ENCODE measurements at places on chromosomes 1 and 21.

DNA sequence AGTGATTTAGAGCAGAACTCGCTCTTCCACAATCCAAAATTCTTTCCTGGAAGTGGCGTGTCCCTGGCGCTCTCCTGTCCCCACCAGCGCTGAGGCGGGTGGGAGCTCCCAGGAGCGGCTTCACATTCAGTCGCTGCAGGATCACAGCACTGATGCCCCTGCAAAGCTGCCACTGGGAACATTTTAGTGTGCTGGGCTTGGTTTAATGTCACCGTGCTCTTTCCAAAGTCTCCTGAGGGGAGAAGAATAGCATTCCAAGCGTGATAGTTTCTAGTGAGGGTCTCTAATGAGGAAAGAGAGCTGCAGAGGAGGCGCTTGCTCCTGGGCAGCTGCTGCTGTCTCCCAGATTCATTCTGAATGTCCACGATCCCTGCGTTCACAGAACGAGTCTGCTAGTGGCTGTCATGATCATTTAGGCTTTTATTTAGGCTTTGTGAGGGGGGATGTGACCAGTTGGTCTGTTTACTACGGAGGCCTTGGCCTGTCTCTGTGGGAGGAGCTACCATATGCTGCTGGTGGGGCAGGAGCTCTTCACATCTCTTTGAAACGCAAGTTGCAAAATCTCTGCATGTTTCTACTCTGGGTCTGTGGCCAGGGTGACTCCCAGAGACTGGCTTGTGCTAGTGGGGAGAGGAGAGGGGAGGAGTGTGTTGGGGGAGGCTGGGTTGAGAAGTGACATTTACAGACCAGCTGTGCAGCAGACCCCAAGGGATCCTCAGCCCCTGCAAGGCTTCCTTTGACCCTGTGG, 23.4 kb downstream of the OLFML3 start:
- no peak for DNase-seq

GRCh38 chr1:51744506-51745303, 127.8 kb downstream of the OSBPL9 start:
- DNase-seq: no peak

- DNase-seq: no peak
Observed at GRCh38 chr1:25695771-25696311, 79.2 kb downstream of the MAN1C1 start.

DNA sequence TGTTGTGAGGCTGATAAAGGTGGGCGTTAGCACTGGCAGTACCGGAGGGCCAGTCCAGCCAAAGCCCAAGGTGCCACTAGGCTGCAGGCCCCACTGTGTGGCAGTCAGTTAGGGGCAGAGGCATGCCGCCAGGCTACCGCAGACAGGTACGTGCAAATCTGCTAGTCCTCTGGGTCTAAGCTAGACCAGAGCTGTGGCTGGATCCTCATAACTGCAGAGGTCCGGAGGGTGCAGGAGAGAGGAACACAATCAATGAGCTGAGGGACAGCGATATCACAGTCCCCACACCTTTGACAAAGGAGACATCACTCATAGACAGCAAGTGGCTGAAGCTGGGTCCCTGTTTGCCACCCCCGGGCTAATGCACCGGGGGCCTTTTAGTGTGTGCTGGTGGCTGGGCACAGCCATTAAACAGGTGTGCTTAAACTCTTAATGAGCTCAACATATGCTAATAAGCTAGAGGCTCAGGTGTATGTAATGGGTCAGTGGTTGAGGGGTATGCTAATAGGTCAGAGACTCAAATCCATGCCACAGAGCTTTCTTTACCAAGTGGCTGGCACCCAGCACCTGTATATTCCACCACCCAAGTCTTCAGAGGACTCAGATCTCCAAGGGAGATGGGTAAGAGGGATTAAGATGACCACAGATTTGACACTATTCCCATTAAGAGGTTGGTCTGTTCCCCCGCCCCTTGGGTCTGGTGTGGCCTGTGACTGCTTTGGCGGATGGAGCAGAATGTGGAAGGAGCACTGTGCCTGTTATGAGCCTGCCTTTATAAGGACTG, 82.0 kb downstream of the GLIS1 start:
- no peak for DNase-seq

- DNase-seq: no peak
Observed at GRCh38 chr1:109901141-109901523, 9.5 kb upstream of the CSF1 start.

- no peak for DNase-seq
Observed at GRCh38 chr1:103761896-103762295, 12.2 kb downstream of the AMY1C start.

All from activated naive CD4-positive, alpha-beta T cell (primary cell).